ENCODE measurements at places on chromosomes 12 and 14. TPM values are rescaled to one million over a fixed set of nuclear protein-coding genes. Genes with fewer than 3 reads are reported as not detected.
A peak's percentile ranks its signal among the peaks of the same experiment; 100 is the strongest.

DNA sequence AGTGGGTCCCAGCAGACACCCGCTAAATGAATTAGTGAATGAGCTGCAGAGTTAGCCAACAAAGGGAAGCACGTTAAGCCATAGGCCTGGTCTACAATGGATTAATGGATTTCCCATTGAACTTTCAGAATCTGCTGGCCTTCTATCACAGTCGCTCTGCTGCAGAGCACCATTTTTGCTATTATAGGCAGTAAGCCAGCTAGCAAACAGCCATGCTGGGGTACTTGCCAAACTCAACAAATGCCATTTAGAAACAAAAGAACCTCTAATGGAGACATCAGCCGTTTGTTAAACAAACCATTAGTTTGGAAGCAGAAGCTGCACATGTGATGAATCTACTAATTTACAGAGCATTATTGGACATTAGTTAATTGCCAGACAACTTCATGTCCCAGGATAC is 181.1 kb upstream of the STXBP6 start:
- no peak for ATAC-seq

DNA sequence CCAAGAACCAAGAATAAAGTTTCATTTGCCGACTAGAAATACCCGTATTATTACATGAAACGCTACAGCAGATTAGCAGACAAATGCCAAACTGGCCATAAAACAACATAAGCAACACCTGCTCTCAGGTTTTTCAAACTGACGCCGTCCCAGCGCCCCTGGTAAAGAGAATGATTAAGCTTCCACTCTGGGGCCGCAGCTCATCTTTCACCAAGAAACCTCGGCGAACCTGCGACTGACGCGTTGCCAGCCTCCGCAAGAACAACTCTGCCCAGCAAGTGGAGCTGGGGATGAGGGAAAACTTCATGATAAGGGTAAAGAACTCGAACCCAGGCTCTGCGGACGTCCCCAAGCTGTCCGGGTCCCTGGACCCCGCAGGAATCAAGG is 530 bp downstream of the ARL1 start:
- ATAC-seq = no peak

The C1QL4 gene
- total RNA-seq = not detected

- ATAC-seq = no peak
Observed at GRCh38 chr12:1147821-1148220, 156.8 kb downstream of the ERC1 start.

The PLEKHG7 gene
- not detected for total RNA-seq

The KRT79 gene
- not detected for total RNA-seq

The GLIPR1L2 gene
- 0.93 TPM for total RNA-seq

- no peak for ATAC-seq
Observed at GRCh38 chr12:10829994-10830393, 3.8 kb upstream of the TAS2R10 start.

- ATAC-seq = no peak
Observed at GRCh38 chr12:122293081-122293480, 26.8 kb upstream of the VPS33A start.

The MORN3 gene
- 0.23 TPM for total RNA-seq

DNA sequence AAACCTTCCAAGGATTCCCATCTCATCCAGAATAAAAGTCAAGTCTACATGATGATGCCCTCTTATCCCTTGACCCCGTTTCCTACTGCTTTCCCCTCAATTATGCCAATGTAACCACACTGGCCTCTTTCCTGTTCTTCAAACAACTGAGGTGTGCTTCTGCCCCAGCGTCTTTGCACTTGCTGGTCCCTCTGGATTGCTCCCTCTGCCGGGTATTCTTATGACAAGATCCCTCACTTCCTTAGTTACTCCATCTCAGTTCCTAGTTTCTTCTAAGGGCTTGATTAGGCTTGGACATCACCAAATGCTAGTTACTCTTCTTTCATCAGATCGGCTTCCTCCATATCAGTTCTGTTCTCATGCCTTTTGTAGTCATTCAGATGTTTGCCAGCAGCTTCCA is 32.7 kb upstream of the PELI2 start:
- ATAC-seq = no peak

DNA sequence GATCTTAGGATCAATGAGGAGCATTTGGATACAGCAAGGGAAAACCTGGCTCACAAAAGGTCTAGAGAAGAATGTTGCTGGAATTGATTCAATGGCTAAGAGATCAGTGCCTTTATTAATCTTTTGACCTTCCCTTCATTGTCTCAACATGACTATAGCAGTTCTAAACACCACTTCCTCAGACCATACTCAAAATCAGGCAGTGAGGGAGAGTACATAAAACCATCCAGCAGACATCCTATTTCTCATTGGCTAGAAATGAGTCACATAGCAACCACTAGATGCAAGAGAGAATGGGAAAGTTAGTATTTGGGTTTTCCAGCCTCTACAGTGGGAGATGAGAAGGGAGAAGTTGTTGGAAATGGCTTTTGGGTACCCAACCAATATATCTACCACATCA is 151.4 kb upstream of the NUDT4 start:
- no peak for ATAC-seq

DNA sequence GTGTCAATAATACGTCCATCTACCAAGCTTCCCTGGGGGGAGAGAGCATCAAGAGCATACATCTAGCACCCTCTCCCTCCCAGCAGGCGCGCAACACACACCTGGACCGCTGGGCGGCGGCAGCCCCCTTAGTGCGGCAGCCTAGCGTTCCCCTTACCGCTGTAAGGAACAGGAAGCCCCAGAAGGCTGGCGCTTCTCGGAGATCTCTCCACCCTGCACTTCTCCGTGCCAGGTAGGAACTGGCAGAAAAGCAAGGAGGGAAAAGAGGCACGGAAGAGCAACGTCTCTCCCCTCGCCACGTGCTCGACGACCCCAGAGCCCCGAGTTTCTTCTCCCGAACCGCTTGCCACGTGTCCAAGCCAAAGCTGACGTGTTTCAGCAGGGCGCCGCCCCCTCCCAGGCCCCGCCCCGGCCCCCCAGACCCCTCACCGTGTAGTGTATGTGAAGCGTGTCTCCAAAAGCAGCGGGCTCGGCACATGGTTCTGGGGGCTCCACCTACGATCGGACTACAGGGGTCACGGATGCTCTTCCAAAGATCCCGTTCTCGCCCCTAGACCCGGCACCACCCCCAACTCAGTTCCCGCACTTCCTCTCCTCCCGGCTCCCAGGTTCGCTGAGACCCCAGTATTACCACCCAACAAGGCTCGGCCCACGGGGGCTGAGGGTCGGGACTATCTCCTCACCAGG is 532 bp downstream of the FKBP11 start:
- peak; percentile 73 for ATAC-seq

DNA sequence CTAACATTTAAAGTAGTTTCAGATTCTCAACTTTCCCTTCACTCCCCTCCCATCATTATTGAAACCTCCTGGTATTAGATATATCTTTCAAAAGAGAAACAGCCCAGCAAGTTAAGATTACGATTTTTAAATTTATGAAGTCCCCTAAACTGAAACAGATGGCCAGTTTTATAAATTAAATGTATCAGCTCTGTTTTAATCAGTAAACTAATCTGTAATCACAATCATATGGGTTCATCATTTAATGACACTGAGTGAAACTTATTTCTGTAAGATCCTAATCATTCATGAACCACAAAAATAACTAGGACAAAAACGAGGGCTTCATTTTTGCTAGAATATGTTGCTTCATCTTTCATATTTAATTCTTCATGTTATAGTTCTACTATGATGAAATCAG is 137.8 kb downstream of the EPS8 start:
- no peak for ATAC-seq

GRCh38 chr12:104698871-104699270 is 242.1 kb downstream of the CHST11 start:
- no peak for ATAC-seq

DNA sequence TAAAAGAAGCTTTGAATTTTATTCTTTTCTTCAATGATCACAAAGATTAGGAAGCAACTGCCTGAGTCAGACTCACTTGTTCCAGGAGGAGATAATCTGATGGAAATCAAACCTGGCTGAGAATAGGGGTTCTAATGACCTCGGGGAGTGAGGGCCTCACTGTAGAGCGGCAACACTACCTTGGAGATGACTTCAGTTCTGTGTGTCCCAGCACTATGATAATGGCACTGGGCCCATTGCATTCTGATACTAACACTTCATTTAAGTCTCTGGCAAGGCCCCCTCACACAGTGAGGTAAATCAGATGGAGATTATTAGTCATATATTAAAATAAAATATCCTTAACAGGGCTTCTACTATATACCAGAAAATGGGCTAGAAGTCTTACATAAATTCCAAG is 233.3 kb upstream of the EGLN3 start:
- ATAC-seq = no peak

DNA sequence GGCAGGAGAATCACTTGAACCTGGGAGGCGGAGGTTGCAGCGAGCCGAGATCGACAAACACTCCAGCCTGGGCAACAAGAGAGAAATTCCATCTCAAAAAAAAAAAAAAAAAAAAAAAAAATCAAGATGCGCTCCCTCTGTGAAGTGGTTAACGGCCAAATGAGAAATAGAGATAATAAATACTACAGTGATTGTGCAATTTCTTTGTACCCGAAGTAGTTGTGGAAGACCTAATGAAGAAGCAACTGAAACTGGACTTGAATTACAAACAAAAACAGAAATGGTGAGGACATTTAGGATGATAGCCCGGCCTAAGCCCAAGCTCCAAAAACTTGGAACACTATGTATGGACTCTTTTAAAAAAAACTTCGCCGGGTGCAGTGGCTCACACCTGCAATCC is 44.2 kb upstream of the CDK17 start:
- no peak for ATAC-seq

DNA sequence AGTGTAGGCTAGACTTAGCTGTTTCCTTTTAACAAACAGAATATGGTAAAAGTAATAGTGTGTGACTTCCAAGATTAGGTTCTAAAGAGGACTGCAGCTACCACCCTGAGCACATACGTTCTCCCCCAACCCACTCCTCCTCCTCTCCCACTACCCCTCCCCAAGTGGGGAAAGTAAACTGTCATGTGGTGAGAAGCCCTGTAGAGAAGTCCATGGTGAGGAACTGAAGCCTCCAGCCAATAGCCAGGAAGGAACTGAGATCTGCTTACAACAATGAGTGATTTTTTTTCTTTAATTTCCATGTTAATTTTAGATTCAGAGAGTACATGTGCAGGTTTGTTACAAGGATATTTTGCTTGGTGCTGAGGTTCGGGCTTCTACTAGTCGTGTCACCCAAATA is 57.0 kb upstream of the EGLN3 start:
- no peak for ATAC-seq

DNA sequence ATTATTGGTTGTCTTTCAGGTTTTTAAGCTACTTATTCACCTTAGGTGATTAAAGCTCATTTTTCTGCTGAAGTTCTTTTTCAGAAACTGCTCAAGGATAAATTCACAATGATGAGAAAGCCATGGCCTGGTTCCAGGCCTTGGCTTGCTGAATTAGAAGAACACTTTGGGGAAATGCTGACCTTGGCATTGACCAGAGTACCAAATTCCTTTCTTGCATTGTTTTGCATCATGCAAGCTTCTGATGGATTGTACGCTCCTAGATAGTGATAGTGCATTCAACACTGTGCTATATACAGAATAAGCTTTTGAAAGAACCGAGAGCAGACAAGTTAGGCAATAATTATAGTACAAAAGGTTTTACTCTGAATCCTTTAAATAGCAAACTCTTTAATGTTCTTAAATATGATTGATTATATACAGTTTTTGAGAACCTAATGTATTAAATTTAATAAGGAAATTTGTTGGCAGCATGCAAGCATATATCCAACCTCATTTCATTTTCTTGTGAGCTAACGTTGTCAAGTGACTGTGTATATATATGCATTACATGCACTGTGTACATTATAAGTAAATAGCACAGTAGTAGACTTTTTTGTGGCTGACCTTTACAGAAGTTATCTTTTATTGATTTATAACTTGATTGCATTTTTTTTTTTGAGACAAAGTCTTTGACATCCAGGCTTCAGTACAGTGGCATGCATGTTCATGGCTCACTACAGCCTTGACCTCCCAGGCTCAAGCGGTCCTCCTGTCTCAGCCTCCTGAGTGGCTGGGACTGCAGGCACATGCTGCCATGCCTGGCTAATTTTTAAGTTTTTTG is 99.2 kb downstream of the DIP2B start:
- peak; percentile 63 for ATAC-seq

GRCh38 chr12:75672200-75672599 is 160.8 kb upstream of the KRR1 start:
- ATAC-seq = no peak

DNA sequence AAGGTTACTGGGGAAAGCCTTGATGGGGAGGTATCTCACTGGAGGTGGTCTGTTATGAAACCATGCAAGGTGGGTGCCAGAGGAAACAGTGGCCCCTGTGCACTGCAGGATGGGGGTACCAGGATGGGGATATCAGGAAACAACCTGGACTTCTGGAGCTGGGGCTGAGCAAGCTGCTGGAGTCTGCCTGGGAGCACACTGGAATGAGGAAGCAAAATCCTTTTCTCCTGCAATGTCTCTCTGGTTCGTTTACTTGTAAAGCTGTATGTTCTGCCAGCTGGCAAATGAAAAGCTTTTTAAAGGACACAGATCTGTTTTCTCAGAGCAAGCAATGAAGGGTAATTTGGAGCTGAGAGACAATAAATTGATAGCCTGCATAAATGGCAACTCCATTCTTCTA is 23.2 kb upstream of the SERPINA1 start:
- ATAC-seq = no peak

The RD3L gene
- total RNA-seq = not detected

The LYZ gene
- 7.6 TPM for total RNA-seq

GRCh38 chr14:88848571-88848970 is 24.1 kb downstream of the TTC8 start:
- no peak for ATAC-seq

DNA sequence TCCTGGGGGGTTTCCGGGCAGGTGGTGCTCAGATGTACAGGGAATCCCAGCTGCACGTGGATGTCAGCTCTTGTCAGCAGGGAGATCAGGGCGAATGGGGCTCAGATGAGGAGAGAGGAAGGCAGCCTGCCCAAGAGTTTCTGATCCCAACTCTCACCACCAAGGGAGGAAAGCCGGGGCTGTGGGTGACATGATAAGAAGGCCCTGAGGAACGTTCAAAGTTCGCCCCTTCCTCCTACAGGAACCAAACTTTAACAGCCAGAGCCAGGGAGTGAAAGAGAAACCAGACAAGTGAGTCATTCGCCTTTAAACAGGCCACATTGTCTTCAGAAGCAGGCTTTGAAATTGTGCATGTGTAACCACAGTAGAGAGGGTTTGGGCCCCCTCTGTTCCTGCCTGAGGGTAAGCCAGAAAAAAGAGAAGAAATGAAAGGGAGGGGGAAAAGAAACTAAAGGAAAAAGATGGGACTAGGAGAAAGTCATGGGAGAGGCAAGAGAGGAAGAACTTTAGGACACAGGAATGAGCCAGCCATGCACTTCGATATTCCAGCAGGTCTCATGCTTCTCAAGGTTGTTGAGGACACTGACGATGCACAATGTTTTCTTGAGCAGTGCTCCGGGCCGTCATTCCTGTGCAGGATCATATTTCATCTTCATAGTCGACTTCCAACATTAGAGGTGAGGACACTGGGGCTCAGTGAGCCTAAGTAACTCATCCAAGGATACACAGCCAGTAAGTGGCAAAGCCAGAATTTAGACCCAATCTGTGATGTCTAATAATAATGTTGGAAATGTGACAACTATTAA is 691.4 kb upstream of the TBX3 start:
- ATAC-seq = no peak

GRCh38 chr12:124849382-124849781 is 14.3 kb downstream of the SCARB1 start:
- no peak for ATAC-seq
